ENCODE measurements at places on chromosomes 16 and 17.

- no peak for DNase-seq
Measured at GRCh38 chr16:88013766-88014251, 62.6 kb downstream of the BANP start.

- DNase-seq = no peak
Measured at GRCh38 chr16:17555176-17555575, 84.4 kb upstream of the XYLT1 start.

GRCh38 chr17:38925263-38925995 lies at the start of gene LASP1NB:
LASP1NB (plus strand) TSS chr17:38925614.
- no peak for DNase-seq

DNA sequence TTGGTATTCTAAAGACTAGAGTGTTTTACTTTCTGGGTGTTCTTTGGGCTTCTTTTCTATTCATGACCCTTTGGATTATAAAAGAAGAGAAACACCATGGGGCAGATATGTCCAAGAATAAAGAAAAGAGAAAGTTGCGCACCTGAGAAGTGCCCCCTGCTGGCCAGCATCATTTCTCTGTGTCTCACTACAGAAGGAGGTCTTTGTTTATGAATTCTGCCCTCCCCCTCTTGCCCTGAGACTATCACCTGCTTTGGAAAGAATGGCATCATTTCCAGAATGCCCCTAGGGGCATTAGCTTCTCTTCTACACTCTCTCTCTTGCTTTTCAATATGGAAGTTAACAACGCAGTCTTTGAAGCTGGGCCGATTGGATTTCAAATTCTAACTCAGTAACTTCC lies 45.0 kb downstream of the CDH13 start:
- DNase-seq = no peak

DNA sequence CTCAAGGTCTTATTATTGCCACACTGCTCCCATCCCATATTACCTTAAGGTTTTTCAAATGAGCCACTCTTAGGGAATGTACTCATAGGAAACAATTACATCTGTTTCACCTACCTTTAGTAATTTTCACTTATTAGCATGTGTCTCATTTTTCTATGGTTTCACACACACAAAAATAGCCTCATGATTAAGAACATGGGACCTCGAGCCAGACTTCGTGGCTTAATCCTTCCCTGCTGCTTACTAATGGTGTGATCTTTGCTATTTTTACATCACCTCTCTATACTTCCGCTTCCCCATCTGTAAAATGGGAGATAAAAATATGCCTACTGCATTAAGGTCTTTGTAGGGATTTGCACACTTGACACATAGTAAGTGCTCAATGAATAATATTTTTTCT lies 38.5 kb downstream of the OTOA start:
- no peak for DNase-seq

DNA sequence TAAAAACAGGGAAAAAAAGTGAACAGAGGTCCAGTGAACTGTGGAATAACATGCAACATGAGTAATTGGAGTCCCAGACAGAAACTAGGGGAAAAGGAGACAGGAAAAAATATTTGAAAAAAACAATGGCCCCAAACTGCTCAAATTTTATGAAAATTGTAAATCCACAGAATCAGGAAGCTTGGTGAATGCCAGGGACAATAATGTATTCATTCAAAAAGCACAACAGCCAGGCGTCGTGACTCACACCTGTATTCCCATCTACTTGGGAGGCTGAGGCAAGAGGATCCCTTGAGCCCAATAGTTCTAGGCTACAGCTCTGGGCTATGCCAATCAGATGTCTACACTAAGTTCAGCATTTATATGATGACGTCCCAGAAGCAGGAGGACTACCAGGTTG lies 23.7 kb downstream of the NCOR1 start:
- no peak for DNase-seq

- DNase-seq = no peak
Measured at GRCh38 chr17:3961564-3962047, 2.6 kb downstream of the ATP2A3 start.

- no peak for DNase-seq
Measured at GRCh38 chr16:83863682-83864081, 35.2 kb upstream of the MLYCD start.

- DNase-seq = no peak
Measured at GRCh38 chr17:1714427-1714979, 4.3 kb upstream of the TLCD2 start.

- DNase-seq = no peak
Measured at GRCh38 chr16:27363797-27364196, 38.2 kb upstream of the IL21R start.
